ENCODE measurements at places on chromosomes 6 and 20.

GRCh38 chr6:52157301-52157941, 28.8 kb upstream of the IL17A start:
- no peak for DNase-seq

GRCh38 chr6:146077992-146078391, 49.1 kb downstream of the GRM1 start:
- no peak for DNase-seq

DNA sequence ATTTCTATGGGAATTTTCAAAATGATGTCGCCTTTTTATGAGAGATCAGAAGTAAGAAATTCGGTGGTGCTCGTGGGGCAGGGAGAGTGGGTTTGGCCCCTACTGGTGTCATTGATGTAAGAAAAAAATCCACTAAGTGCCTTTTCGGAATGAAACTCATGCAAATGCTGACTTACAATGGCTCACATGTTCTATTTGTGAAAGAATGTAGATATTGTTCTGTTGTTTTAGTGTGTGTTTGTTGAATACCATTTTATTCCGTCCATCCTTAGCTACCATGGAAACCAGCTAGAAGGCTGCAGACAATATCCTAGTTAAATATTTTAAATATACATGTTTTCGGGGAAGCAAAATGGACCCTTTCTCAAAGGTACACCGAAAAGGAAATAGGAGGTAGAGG, 304.9 kb downstream of the TAF4 start:
- no peak for DNase-seq

GRCh38 chr6:28586962-28587745, 61.5 kb downstream of the GPX5 start:
- DNase-seq = peak; percentile 91

GRCh38 chr6:158808941-158809678, 10.1 kb downstream of the EZR start:
- DNase-seq = no peak

DNA sequence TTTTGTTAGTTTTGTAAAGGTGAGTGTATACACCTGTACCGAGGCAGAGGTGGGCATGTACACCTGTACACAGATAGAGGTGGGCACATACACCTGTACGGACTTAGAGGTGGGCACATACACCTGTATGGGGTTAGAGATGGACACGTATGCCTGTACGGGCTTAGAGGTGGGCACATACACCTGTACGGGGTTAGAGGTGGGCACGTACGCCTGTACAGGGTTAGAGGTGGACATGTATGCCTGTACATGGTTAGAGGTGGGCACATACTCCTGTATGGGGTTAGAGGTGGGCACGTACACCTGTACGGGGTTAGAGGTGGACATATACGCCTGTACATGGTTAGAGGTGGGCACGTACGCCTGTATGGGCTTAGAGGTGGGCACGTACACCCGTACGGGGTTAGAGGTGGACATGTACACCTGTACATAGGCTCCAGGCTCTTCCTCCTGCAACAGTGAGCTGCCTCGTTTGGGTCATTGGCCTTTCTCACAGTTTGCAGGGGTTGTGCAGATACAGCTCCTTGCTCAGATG, 63.7 kb downstream of the PHACTR3 start:
- no peak for DNase-seq

DNA sequence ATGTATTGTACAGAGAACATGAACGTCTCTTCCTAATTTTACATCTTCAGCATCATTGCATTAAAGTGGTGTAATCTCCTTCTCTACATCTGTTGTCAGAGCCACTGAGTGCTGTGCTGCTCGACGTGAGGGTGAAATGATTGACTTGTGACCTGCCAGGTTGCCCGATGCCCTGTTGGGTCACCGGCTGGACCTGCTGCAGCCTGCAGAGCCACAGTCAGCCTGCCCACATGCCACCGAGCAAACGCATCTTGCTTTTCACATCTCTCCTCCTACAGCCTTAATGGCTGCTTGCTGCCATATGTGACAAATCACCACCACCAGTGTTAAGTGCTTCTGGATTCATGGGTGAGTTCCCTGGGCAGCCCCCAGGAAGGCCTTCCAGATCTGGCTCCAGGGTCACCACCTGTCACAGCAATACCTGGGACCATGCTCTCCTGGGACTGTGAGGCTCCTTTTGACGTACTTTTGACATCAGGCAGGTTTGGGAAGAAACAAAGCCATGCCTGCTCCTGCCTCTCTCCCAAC, 80.3 kb downstream of the ASXL1 start:
- no peak for DNase-seq

DNA sequence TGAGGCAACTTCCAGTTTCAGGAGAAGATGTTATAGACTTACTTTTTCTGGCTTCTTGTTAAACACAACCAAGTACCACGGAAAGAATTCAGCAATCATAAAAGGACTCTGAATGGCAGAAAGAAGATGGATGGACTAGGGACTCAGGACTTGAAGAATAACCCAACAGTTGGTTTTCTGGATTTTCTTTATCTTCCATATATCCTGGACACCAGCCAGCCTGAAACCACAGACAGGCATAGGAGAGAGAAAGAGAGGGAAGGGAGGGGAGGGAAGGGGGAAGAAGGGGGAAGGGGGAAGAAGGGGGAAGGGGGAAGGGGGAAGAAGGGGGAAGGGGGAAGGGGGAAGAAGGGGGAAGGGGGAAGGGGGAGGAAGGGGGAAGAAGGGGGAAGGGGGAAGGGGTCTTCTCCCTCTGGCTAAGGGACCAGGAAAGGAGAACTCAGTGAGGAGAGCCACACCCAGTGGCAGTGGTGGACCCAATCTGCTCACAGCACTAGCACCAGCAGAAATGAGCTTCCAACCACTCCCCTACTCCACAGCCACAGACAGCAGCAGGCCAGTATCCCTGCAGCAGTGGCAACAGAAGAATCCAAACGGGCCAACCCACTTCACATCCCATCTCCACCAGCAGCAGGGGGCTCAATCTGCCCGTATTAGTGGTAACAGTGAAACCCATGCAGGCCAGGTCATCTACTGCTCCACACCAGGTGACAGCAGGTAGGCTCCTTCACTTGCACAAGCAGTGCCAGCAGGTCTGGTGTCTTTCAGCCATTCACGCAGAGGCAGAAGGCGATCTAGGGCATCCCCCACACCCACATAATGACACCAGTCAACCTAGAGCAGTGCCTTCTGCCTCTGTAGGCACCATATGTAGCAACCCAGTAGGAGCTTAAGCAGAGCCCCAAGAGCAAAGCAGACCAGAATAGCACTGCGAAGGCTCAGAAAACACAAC, 78.6 kb downstream of the TRMT6 start:
- peak; percentile 76 for DNase-seq

GRCh38 chr6:125961117-125961516, 4.5 kb downstream of the HINT3 start:
- DNase-seq = no peak

DNA sequence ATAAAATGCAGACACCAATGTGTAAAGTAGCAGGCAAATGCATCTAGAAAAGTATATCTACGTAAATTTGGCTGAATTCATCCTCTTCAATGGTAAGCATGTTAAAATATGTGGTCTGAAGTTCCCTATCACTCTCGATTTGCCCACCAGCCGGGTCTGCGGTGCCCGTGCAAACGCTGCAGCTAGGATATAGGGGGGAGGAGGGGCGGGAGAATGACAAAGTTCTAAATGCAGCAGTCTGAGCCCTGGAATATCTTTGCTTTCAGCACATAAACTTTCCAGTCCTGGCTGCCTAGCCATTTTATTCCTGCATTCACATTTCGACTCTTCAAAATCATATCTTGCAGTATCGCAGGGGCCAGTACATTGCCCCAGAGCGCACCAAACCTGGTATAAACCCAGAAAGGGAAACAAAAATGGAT, 708 bp downstream of the NRN1 start:
- peak; percentile 20 for DNase-seq

DNA sequence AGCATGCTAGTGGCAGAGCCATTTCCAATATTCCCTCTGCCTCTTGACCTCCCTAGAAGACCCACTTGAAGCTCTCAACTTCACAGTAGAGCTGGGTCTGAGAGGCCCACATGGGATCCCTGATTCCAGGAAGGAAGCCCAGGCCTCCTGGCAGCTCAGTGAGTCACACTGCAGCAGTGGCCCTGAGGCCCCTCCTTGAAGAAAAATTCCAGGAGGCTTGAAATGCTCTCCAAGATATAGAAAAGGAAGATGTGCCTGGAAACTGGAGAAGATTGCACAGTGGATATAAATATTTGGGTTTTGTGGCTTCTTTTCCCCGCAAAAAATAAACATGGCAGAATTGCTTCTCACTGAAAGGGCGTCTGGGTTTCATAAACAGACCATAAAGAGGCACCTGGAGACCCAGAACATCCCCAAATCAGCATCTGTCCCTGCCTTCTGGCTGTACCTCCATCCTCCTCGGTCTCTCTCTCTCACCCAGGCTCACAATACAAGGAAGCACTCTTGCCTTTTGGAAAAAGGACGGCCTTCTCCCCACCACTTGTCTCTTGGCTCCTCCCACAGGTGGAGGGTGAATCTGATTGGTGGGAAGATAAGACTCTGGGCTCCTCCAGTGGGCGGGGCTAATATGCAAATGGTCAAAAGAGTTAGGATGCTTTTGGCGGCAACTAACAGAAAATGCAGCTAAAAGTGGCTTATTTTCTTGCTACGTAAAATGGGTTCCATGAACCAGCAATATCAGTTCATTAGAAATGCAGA, 200.0 kb upstream of the SULF2 start:
- peak; percentile 6 for DNase-seq

GRCh38 chr20:58883241-58883691, 30.8 kb downstream of the GNAS start:
- DNase-seq = peak; percentile 50

DNA sequence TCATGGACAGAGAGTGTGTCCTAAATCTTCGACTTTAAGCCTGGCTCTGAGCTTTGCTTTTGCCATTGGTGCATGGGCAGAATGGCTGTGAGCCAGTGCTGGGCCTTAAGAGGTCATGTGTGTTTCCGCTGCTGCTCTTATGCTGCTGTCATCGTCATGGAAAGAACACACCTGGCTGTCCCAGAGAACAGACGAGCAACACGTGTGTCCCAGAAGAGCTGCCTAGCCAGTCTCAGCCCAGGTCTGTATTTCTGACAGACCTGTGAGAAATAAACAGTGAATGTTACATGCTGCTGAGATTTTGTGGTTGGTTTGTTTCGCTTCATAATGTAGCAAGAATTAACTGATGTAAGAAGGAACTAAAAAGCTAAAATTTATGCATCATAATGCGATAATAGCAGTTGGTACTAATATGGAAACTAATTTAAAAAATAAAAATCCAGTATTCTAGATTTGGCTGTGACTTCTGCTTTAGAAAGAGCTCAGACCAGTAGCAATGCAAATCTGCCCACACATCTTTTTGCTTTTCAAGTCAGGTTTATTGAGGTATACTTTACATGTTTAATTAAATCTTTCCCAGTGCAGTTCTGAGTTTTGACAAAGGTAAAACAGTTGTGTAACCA, 11.5 kb upstream of the SCP2D1 start:
- no peak for DNase-seq

DNA sequence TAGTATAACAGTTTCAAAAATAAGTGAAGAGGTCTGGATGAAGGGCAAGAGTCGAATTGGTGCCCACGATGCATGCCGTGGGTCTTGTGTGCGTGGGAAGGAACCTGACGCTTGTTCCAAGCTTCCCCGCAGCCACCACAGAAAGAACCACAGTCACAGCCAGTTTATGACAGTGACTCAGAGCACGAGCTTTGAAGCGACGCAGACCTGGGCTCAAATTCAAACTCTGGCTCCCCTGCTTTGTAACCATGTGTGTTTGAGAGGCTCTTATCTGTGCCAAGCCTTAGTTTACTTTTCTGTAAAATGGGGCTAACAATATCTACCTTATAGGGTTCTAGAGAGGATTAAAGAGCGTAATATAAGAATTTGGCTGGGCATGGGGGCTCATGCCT, 65.5 kb downstream of the SYNJ2 start:
- no peak for DNase-seq

- no peak for DNase-seq
Measured at GRCh38 chr6:8990075-8990474, 554.7 kb upstream of the SLC35B3 start.

GRCh38 chr6:18147160-18147559, 7.7 kb downstream of the TPMT start:
- DNase-seq = no peak

GRCh38 chr20:18144541-18145099, 7.0 kb downstream of the KAT14 start:
- no peak for DNase-seq

DNA sequence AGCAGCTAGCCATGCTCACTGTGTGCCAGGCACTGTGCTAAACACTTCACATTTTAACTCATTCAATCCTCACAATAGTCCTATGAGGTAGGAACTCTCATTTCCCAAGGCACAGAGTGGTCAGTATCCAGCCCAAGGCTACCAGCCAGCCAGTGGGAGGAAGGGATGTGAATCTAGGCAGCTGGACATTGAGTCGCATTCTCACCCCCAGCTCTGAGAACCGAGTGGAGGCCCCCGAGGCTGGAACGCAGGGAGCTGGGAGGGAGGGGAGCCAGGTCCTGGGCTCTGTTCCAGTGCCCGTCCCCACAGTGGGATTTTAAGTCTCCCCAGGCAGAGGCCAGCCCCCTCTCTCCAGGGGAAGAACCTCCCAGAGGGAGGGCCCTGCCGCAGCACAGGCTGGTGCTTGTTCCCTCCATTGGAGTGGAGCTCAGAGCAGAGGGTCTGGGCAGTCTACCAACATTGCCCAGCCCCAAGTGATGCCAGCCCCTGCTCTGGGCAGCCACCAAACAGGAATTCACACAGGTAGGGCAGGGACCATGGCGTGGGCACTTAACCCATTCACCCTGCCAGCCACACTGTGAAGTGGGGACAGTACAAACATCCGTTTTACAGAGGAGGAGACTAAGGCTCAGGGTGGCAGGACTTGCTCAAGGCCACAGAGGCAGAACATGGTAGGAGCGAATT, 131.3 kb downstream of the CEBPB start:
- DNase-seq = no peak

DNA sequence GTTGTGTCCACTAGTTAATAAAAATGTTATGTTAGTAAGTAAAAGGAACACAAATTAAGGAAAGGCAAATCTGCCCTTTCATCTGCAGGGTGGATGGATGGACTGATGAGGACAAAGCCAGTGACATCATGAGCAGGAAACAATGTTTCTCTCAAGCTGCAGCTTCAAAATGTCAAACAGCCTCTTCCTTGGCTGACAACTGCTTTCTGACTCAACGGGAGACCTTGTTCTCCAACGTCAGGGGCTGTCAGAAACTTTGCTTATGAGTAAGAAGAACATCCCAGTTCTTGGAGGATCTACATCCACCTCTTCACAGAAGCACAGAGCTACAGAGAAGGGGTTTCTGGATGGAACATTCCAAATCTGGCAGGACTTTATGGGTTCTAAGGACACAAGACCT, 6.0 kb downstream of the CST2 start:
- no peak for DNase-seq

GRCh38 chr20:58184984-58185383, 43.5 kb downstream of the ANKRD60 start:
- no peak for DNase-seq

DNA sequence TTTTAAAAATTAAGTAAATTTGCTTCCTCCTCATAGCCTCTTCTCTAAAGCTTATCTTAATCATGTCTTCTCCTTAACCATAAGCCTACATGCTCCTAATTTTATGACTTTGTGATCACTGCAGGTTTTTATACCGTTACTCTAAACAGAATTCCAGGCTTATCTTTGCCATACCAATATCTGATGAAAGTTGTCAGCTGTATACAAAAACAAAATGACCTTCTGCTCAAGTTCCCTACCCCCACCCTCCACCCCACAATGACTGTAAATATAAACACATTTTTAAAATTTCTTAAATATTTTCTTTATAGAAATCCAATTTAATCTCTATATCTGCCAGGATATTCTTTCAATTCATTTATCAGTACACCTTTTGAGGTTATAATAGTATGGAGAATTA, 60.5 kb upstream of the SGK1 start:
- no peak for DNase-seq
